LHCN-M2 (cell line): ENCODE measurements at places on chromosomes 7 and 10. TPM values are rescaled to one million over a fixed set of nuclear protein-coding genes. Genes with fewer than 3 reads are reported as not detected.

GRCh38 chr10:46537309-46537708, 19.1 kb downstream of the GPRIN2 start:
- no peak for DNase-seq

GRCh38 chr7:77765906-77766800, 32.1 kb downstream of the TMEM60 start:
- no peak for DNase-seq

DNA sequence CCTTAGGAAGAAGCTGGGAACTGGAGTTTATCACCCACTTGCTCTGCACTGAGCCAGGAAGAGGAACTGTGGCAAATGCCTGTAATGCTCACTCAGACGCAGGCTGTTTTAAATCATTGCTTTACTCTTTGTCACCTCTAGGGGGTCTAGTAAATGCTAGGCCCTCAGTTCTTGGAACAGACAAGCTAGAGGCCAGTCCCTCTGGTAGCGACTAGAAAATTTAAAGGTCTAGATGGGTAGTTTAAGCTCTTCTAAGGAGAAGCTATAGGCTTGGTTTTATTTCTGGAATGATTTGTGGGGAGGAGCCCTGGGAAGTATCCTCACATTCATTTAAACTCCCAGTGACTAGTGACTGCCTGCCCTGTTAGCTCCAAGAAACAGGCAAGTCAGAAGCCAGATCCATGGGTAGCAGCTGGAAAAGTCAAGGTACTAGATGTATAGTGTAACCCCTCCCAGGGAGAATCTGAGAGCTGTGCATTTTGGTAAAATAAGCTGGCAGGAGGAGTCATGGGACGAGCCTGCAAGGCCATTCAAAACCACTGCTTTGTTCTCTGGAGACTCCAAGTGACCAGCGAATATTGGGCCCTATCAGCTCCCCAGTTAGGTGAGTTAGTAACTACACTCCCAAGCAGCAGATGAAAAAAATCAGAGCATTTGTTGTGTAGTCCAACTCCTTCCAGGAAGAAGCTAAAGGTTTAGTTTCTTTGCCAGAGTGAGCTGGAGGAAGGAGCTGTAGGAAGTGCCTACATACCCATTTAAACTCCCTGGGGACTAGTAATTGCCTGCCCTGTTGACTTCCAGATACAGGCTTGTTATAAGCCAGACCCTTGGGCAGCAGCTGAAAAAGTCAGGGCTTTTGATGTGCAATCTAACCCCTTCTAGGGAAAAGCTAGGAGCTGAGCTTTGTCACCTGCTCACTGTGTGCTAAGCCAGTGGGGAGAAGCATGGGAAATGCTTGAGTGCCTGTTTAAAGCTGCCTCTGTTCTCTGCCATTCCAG, 68.9 kb downstream of the DYNC1I1 start:
- DNase-seq, result peak; percentile 19

DNA sequence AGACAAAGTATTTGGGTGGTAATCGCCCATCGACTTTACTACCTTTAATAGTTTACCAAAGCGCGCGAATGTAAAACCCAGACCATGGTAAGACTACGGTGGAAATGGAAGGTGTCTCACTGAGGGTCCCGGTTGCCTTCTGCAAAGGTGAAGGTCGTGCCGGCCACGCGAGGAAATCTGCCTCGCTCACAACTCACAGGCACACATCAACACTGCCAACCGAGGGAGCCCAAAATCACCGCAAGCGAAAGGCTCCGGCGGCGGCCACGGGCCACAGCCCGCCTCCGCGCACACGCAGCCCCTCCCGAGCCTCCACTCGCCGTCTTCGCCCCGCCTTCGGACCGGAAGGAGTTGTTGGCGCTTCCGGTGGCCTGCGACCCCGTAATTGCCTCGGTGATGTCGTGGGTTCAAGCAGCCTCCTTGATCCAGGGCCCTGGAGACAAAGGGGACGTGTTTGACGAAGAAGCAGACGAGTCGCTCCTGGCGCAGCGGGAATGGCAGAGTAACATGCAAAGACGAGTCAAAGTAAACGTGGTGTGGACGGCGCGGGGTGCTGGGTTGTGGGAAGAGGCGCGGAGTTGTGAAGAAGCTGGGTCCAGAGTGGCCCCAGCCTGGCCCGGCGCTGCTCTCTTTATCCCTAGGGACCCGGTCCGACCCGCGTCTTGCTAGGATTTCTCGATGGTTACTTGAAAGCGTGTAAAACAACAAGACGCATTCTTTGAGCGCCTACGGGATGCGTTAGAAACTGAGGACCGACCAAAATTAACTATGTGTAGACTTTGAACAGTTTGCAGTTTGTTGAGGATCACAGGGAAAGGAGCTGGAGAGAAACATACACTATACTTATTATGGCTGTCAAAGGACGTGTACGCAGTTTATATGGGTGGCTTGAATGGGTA, at the start of gene YAE1:
YAE1 (plus strand) TSS at position 382 of the 899 bp plus-strand sequence; CDS start at position 397, 15 bp downstream.
- peak; percentile 84 for DNase-seq

DNA sequence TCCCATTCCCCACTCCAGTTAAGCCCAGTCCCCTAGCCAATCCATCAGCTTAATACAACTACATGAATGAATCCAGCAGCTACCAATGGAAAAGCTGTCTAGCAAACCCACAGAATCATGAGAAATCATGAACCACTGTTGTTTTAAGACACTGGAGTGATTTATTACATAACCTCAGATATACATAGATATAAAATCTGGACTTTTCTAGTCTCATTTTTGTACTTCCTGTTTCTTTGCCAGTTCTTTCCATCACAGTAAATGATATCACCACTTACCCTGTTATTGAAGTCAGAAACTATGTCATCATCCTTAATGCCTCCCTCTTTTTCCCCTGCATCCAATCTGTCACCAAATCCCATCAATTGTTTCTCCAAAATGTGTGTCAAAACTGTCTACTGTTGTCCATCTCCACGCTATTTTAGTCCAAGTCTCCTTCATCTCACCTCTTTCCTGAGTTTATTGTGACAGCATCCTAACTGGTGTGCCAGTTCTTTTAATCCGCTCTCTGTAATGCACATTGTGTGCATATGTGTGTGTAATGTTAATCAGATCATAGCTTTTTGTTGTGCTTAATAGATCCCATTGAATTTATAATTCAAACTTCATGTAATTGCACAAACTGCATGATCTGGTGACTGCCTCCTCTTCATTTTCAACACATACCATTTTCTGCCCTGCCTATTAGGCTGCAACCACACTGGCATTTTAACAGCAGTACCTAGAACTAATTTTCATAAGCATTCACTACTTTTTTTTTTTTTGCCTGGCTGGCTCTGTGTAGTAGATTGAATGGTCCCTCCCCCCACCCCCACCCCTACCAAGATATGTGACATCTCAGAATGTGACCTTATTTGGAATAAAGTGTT, 56.0 kb downstream of the MKLN1 start:
- DNase-seq, result peak; percentile 62

- DNase-seq, result no peak
These were observed 214.3 kb downstream of the DGKB start for GRCh38 chr7:14688208-14688607.

- DNase-seq, result no peak
These were observed 104.0 kb downstream of the SRI start for GRCh38 chr7:88115816-88116215.

- peak; percentile 65 for DNase-seq
These were observed at the start of gene STEAP4 for GRCh38 chr7:88306590-88307048. Gene STEAP4 (minus strand): TSS chr7:88306894. CDS start chr7:88284269, 22,625 bp downstream.

DNA sequence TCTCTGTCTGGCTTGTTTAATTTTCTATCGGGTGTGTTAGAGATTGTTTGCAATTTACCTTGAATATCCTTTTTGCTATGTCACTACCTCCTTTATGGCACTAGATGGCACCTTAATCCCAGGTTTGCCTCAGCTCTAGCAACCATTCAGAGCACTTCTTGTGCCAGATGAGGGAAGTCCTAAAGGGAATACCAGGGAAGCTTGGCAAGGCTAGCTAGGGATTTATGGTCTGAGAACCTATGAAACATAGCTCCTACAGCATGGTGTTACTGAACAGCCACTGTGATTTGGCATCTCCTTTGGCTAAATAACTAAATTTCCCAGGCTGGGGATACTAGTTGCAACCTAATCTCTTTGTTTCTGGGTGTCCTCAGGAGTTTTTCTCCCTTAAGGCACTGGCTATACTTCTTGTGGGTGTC, 69.0 kb upstream of the VOPP1 start:
- DNase-seq, result peak; percentile 84

DNA sequence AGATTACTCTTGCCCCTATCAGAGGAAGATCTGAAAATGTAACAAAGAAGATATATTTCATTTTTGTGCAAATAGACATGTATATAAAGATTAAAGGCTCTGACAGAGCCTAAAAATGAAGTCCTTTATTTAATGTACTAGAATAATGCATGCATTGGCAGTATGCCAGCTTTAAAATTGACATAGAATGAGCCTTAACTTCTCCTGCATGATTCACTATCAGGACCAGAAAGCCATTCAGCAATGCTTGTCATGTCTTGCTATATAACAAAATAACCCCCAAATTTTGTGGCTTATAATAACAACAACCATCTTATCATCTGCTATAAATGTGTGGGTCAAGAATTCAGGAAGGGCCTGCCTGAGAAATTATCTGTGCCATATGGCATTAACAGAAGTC, 411.9 kb downstream of the GRM8 start:
- no peak for DNase-seq

DNA sequence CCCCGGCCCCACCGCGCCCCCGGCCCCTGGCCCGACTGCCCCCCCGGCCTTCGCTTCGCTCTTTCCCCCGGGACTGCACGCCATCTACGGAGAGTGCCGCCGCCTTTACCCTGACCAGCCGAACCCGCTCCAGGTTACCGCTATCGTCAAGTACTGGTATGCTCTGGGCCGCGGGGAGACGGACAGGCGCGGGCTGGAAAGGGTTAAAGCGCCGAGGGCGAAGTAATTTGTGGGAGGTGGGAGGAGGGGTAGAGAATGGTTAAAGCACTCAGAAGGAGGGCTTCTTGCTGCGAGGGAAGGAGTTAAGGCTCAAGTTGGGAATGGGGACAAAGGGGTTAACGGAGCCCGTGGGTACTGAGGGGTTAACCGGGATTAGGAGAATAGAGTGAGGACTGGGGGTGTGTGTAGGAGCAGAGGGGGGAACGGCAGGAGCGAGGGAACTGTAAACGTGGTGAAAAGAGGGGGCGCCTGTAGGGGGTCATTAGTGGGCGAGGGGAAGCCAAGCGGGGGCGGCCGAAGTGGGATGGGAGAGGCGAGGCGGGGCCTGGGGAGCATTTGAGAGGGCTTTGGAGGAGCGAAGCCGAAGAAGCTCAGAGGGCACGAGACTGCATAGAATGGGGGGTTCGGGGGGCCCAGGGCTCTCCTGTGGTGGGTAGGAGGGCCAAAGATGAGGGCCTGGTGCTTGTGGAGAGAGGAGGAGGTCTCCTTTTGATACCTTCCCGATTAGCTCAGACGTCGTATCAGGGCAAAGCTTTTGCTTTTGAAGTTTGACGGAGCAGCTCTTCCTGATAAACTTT, 605 bp downstream of the SUFU start:
- DNase-seq, result no peak

DNA sequence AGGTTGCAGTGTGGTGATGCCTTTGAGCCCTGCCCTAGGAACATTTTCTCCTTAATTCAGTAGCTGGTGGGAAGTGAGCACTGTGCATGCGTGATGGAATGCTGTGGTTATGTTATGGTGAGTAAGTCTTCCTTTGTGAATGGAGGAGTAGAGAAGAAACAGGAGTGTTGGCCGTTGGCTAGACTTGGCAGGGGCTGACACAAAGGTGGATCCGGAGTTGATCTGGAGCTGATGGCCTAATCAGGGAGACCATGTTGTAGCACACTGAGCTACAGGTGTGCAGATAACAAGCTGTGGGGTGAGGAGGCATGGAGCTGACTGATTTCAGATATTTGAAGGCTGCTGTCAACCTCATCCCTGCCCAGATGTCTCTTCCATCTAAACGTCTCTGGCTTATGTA, 122.3 kb downstream of the CNNM2 start:
- DNase-seq, result peak; percentile 54

GRCh38 chr10:1648648-1649047, 88.7 kb downstream of the ADARB2 start:
- no peak for DNase-seq

DNA sequence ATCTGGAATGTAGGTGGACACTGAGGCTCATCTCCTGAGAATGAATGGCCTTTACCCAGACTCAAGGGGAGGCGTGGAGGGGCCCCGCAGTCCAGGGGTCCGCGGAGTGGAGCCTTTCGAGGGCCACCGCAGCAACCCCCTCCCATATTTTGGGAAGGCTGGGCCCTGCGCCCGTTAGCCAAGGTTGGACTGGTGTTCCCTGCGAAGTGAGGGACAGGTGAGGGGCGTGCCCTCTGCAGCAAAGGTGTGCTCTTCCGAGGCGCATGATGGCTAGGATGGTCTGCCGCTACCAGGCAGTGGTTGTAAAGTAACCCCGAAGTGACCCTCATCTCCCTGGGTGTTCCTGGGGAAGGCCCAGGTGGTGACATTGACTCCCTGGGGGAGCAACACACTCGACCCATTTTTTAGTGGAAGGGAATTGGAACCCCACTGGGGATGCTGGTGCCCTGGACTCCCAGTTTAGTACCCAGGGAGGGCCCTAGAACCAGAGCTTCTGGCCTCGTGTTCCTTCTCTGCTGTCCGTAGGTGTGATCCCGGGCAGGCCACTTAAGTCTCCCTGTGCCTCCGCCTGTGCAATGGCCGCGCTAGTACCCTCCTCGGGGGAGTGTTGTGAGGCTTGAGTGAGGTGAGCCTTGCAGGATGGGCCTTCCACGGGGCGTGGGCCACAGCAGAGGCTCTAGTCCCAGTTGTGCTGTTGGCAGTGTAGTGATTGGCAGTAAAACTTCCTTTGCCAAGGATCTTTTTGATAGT, 779 bp downstream of the FAM241B start:
- no peak for DNase-seq

DNA sequence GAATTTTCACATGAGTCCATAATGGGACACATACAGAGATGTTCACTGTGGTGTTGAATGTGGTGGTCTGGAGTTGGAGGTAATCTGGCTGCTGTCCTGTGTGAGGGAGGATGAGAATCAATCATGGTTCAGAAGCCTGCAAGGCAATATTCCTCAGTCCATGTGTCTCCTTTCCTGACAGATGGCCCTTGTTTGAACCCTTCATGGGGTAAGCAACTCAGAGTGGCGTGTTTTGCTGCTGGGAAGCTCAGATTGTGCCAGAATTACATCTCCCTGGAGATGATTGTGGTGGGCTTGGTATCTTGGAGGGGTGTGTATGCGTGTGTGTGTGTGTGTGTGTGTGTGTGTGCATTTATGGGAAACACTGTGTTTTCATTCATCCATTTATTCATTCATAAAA, 44.5 kb upstream of the COMTD1 start:
- DNase-seq, result no peak

GRCh38 chr7:42263971-42264370, 27.0 kb upstream of the GLI3 start:
- no peak for DNase-seq

Gene CYP2C9
- not detected in 2 replicates for total RNA-seq

Gene SMO
- total RNA-seq, result 1.8 and 2.2 TPM in 2 replicates

Gene CAMK1D
- total RNA-seq, result 0.45 and 0.52 TPM in 2 replicates

Gene ZNF503
- total RNA-seq, result 3.8 and 4.1 TPM in 2 replicates

Gene GPR26
- not detected in 2 replicates for total RNA-seq

Gene EN2
- 0.19 and 0.69 TPM in 2 replicates for total RNA-seq

Gene FFAR4
- not detected in 2 replicates for total RNA-seq

Gene GPR146
- total RNA-seq, result 4.2 and 4.6 TPM in 2 replicates

Gene MYO3A
- not detected in 2 replicates for total RNA-seq
